ENCODE measurements at places on chromosomes 5 and 9.

GRCh38 chr5:22465177-22465576 lies 388.0 kb downstream of the CDH12 start:
- DNase-seq: no peak

GRCh38 chr5:127909066-127909465 lies 174.5 kb upstream of the SLC12A2 start:
- no peak for DNase-seq

DNA sequence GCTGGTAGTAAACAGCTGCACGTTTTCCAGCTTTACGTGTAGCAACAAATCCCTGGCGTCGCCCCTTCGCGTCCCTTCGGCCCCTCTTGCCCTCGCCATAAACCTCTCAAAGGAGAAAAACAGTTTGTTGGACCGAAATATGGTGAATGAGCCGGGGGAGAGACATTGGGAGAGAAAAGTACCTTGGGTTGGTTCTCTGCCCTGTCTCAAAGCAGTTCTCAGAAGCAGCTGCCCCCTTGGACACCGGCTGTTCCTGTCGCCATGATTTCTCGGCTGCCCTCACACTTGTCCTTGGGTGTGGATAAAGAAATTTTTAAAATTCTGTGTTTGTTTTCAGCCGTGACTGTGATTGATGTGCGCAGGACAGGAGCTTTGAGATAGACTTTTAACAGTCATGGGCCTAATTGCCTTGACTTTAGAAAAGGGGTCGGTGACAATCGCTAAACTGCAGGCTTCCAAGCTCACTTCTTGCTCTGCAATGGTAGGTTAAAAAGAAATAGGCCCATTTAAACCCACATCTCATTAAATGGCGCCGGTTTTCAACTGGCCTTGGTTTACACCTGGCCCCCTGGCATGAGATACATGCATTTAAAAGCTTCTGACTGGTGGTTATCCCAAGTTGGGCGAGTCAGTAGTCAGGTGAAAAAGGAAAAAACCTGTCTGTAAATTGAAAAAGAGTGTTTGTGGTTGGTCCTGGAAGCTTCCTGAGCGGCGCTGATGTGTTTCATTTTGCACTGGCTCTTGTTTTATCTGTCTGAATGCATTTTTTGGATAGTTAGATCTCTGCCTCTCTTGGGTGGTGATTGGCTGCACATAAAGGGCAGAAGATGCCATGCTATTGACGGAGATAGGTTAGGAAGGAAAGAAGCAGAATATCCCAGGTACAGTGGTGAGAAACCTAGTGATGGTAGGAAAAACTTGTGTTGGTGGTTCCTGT lies 983 bp downstream of the RCL1 start:
- DNase-seq: no peak

- DNase-seq: no peak
Observed at GRCh38 chr5:107395632-107396350, 274.9 kb downstream of the EFNA5 start.

- no peak for DNase-seq
Observed at GRCh38 chr5:83653669-83654068, 67.0 kb downstream of the HAPLN1 start.

DNA sequence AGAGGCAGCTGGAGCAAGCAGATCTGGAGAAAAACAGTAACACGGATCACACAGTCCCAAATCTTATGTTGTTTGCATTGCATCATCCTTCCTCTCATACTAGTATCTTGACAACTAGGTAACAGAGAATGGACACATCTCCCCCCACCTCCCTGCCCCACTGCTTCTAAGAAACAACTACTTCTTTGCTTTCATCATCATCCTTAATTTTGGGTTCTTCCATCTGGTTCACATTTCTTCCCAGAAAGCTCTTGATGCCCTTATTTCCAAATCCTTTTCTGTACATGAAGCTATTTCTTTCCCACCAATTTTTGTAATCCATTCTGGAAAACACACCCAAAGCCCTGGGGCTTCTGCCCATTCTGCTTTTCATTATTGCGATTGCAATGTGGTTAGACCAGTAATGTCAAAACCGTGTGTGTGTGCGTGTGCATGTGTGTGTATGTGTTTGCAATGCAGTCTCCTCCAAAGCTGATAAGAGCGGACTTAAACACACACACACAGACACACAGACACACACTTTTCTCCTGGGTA lies 254.7 kb upstream of the SLC30A5 start:
- no peak for DNase-seq

DNA sequence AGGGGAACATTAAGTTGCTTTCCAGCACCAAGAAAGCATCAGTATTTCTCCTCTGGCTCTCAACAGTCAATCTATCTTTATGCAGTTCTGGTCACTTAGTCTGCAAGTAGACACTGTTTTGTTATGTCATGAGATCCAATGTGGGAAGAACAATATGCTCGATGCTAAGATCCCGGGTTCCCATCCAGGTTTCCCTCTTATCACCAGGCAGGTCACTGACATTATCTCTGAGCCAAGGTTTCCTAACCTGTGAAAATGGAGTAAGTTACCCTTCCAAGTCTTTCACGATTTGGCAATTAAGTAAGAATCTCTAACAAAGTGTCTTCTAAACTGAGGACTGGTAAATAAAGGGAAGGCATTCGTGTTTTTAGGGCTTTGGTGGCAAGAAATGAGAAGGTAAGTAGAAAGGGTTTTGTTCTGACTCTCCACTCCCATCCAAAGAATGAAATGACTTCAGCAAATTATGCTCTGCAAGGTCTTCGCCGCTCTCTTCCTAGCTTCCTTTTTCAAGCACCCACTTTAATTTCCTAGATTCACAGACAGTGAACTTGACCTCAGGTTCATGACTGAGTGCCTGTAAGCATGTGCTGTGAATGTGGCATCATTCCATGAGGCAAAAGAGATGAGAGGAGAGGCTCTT lies 86.4 kb downstream of the DCP2 start:
- no peak for DNase-seq

DNA sequence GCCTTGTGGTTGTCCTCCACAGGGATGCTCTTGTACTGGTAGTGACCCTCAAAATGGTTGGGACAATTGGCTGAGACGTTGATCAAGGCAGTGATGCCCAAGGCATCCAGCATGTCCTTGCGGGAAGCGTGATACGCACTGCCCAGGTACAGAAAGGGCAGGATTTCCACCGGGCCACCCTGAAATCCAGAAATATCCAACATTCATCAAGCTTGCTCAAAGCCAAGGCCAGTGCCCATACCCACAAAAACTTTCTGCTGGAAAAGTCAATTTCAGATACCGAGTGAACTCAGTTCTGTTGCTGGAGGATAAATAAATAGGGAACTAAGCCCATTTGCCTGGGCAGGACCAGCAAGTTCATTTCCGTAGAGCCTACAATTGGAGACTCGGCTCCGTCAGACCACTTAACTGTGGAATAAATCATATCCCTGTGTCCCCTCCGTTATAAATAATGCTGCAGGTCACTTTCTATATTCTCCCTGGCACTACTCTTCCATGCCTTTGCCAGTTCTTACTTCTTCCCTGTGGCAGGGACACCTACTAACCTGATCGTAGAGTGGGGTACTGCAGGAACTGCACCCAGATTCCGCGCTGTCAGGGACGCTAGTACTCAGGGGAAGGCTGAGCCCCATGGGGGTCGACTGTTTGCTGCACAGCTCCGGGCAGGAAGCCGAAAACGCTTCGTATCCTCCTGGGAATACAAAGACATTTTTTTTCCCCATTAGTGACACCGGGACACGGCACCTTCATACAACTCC lies 1.2 kb downstream of the DUSP1 start:
- no peak for DNase-seq

DNA sequence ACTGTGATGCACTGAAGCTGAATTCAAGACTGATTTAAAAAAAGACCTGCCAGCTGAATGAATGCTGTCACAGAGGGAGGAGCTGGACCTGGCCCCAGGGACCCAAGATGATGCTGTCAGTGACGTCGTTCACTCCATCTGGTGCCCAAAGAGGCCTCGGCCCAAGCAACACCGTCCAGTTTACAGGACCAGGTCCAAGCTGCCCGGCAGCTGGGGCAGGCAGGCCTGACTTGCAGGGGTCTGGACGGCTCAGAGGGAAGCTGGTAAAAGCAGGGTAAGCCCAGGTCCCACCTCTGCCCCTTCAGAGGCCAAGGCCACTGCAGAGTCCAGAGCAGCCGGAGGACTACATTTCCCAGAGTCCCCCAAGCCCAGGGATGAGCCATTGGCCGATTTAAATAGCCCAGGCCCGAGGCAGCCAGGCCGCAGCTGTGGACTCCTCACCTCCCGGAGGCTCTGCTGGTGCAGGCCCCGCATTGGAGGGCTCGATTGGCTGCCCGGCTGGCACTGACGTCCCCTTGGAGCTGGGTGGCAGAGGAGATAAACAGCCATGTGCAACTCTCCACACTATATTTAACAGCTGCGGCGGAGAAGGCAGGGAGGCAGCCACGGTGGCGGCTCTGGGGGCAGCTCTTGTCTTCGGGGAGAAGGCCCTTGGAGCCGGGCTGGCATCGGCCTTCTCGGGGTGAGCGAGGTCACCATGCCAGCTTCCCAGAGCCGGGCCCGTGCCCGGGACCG lies at the start of gene PLPP7:
PLPP7 (plus strand) TSS at position 423 of the 735 bp plus-strand sequence; CDS start at position 698, 275 bp downstream.
- DNase-seq: peak; percentile 82

GRCh38 chr9:131719262-131719908 lies 20.5 kb downstream of the RAPGEF1 start:
- DNase-seq: no peak

- DNase-seq: no peak
Observed at GRCh38 chr5:137641148-137641547, 94.7 kb downstream of the KLHL3 start.

DNA sequence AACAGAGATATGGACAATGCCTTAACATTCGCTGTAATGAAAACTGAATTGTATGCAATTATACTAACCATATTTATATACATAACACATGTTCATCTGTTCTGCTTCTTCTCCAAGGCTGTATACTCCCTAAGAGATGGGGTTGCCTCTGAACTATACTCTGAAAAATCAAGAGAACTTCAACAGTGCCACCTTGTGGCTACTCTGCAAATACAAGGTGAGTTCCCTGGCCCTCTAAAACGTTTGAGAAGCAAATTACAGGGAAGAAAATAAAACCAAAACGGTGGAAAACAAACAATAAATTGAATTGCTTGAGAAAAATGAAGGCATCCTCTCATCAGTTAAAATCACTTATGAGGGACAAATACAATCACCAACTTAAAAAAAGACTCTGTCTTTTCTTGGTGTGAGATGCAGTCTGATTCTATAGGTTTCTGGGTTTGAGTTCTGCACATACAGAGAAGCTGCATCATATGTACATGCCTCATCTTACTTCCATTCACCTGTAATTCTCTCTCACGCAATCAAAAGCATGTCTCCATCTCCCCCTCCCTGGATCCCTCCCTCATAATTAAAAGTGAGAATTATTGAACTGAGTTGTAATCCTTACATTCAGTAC lies 98.6 kb downstream of the FBXW11 start:
- no peak for DNase-seq

DNA sequence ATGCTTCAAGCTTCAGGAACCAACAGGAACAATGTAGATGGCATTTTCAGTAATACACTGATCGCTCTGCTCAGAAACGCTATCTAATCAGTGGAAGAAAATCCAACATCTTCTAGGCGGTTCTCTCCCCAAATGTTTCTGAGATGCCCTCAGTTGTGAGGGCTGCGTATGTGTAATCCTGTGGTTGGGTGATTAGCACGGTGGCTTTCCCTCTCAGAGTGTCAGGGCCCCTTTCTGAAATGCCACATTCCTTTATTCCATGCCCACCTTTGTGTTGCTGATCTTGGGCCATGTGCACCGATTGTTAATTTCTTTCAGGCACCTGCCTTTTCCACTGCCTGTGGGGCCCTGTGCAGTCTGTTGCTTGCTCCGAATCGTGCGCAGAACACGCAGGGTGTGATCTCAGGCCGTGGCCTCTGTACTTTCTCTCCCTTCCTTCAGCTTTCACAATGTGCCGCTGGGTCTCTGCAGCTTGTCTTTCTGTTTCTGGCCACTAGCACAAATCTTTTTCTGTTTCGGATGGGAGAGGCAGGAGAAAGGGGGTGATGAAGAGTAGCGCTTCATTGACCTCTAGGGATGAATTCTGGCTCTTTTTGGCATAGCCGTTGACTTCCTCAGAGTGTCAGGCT lies 324.0 kb downstream of the PARP8 start:
- no peak for DNase-seq

GRCh38 chr5:16000056-16000455 lies 179.5 kb downstream of the MARCHF11 start:
- no peak for DNase-seq

DNA sequence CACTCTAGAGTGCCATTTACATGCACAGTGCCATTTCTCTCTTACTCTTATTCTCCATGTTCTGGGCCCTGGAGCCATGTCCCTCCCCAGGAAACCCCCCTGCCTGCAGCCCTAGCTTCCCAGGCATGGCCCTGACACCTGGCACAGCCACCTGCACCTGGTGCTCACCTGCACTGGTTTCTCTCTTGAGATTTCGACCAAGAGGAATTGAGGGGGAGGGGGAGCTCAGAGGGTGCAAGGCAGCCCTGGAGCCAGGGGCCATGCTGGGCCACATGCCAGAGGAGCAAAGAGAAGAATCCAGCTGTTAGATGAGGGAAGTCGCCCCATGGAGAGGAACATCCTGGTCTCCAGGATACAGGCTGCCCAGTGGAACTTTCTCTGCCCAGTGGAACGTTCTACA lies 65.0 kb upstream of the RAPGEF1 start:
- DNase-seq: no peak

- no peak for DNase-seq
Observed at GRCh38 chr5:34667705-34668104, 11.6 kb downstream of the RAI14 start.

DNA sequence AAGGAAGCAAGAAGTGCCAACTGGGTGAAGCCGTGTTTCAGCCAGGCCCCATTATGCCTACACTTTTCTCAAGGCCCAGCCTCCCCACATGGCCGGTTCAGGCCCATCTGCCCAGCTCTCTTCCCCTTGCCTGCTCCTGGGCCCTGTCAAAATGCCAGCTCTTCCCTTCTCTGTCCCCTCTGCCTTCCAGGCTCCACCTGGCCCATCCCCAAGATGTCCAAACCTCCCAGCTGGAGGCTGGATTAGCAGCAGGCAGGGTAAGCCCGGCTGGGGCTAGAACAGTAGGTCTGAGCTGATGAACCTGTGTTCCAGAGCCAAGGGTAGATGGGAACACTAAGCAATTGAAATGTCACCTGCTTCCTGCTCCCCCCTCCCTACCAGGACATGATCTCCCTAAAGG lies 64.1 kb upstream of the HSPA9 start:
- no peak for DNase-seq

DNA sequence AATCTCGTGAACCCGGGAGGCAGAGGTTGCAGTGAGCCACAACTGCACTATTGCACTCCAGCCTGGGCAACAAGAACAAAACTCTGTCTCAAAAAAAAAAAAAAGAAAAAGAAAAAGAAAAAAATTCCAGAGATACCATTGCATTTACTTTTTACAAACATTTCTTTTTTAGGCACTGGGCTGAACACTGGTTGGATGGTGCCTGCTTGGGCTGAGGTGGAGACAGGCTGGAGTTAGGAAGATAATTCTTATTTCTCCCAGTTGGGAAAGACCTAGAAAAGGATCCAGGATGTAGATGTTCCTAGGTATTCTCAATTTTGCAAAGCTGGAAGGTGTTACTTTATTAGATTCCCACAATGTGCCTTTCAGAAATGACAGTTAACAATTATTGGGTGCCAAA lies 49.9 kb upstream of the JMY start:
- no peak for DNase-seq

DNA sequence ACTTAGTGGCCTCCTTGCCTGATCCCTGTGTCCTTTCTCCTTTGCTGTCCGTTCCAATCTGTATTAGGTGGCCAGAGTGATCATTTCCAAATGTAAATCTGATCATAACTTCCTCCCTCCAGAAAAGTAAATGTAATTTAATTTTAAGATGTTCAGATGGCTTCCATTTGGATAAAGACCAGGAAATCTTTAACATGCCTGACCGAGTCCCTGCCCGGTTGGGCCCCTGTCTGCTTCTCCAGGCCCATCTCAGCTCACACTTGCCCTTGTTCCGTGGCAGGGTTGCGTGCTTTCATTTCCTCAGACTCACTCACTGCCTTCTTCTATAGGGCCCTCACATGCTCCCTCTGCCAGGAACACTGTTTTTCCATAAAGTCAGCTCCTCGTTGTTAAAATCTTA lies 7.6 kb downstream of the MAP3K1 start:
- DNase-seq: no peak

All from anterior cingulate cortex (tissue), 58 donors.